ENCODE measurements at places on chromosomes 5 and 9.

- no peak for DNase-seq
These were observed 387.7 kb upstream of the IRX4 start for GRCh38 chr5:2270467-2270866.

GRCh38 chr5:95256991-95257390 lies 27.9 kb downstream of the MCTP1 start:
- no peak for DNase-seq

GRCh38 chr5:14810928-14811572 lies 60.5 kb downstream of the ANKH start:
- DNase-seq = no peak

- DNase-seq = no peak
These were observed 84.8 kb downstream of the MVB12B start for GRCh38 chr9:126411225-126411947.

GRCh38 chr5:7878381-7878873 lies 9.5 kb downstream of the MTRR start:
- no peak for DNase-seq

DNA sequence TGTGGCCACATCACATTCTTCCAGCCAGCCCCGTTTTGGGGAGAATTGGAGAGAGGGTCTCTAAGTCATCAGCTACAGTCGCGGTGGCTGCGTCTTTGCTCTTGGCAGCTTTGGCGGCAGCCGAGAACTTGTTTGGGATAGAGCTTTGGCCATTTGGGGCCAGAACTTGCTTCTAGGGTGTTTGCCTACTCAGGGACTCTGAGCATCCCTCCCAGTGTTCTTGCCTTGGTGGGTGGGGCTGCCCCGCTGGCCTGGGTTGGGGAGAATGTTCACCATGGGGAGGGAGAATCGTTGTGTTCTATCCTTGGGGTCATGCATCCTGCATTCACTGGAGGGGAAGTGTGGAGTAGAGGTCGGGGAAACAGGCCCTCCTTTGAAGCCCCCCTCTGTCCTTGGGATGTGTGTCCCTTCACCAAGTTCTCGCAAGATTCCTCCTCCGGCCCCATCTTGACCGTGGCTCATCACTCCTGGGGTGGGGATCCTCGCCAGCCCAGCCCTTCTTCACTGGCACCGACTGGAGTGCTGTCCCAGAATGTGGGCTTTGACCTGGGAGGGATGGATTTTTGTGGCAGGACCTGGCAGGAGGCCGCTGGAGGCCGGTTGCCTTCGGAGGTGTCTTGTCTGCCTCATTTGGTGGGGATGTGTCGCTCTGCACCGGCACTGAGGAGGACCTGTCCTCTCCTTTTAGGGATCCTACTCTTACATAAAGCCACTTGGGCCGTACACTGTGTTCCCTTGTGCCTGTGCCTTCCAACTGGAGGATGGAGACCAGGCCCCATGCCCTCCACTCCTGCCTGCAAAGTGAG lies 3.5 kb downstream of the PHF2 start:
- no peak for DNase-seq

- no peak for DNase-seq
These were observed 126.8 kb downstream of the SLC1A3 start for GRCh38 chr5:36733183-36733582.

DNA sequence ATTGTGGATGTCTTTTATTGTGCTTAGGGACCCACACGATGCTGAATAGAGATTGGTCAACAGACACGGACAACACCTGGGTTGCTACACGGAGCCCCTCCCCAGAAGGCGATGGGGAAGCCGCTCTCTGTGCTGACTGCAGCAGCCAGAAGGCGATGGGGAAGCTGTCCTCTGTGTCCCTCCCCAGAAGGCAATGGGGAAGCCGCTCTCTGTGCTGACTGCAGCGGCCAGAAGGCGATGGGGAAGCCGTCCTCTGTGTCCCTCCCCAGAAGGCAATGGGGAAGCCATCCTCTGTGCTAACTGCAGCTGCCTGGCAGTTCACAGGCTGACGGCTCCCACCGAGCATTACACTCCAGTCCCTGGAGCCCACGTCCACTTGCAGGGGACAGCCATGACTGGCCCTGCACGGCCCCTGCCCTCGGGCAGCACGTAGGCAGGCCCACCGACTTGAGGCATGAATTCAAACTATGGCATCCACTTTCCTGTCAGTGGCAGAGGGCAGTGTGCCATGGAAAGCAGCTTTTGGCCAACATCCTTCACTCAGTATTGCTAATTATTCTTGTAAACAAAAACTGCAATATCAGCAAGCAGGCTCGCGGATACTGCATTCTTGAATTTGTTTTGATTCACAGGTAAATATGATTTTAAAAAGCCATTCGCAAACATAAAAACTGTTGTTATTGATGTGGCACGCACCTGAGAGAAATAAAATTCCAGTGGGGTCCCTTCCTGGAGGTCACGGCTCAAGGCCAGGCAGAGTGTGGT lies 48.1 kb upstream of the CLPTM1L start:
- DNase-seq = no peak

DNA sequence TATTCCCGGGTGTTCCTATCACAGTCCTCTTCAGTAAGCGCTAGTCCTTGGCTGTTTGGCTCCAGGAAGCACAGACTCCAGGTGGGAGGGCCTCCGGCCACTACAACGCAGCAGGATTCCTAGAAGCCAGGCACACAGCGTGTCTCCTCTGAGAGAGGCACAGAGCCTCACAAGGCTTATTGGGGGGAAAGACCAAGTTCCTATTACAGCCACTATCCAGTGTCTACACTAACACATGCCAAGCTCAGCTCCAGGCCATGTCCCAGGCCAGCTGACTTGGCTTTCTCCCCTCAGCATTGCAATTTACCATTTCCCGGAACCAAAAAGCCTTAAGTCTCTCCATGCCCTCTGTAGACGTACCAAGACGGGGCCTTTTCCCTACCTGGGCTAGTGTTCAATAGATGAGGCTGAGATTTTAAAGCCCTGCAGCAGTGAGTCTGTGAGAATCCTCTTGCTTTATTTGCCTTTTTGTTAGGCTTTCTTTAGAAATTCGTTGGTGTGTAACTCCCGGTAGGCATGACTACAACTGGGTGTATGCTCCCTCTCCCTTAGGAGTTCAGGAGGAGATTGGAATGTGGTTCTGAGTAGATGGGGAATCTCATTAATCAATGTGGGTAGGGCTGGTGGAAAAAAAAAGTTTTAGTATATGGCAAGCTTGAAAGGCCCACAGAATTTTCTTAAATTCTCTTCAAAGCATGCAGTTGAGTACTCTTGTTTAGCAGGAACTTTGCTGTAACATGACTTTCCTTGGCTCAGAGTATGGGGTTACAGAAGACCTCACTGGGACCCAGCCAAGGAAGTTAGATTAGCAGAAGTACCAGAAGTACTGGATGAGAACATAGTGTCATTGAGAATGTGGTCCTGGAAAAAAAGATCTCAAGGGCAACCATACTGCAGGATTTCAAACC lies 84.3 kb upstream of the SLC1A3 start:
- no peak for DNase-seq

DNA sequence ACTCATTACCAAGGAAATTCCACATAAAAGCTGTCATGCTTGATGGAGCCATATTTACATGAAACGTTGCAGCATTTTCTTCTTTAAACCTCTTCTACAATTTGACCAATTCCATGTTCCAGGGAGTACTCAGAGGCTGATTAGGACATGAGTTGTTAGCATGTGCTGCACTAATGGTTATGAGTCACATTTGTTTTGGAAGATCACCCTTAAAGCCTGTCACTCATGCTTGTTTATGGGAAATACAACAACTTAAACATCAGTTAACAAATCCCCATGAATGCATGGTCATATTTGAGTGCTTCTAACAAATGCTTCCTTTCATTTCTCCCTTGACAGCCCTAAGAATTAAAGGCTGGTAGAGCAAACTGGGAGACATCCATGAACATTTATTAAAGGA lies 156.1 kb downstream of the GHR start:
- no peak for DNase-seq

GRCh38 chr5:14396066-14396465 lies 185.5 kb upstream of the OTULINL start:
- DNase-seq = no peak

GRCh38 chr9:81092057-81092456 lies 597.3 kb downstream of the TLE1 start:
- no peak for DNase-seq

DNA sequence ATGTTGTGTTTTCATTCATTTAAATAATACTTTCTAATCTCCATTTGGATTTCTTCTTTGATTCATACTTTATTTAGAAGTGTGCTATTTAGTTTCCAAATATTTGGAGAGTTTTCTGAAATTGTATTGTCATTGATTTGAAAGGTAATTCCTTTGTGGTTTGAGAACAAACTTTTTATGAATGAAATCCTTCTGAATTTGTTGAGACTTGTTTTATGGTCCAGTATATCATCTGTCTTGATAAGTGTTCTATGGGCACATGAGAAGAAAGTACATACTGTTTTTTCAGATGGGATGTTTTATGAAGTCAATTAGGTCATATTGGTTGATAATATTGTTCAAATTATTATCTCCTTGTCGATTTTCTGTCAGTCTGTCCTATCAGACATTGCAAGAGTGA lies 953.8 kb downstream of the NR2F1-AS1 start:
- DNase-seq = no peak

- DNase-seq = no peak
These were observed 12.6 kb downstream of the PDE6A start for GRCh38 chr5:149931992-149932436.

- no peak for DNase-seq
These were observed 165.3 kb downstream of the MAN2A1 start for GRCh38 chr5:109855056-109855455.

DNA sequence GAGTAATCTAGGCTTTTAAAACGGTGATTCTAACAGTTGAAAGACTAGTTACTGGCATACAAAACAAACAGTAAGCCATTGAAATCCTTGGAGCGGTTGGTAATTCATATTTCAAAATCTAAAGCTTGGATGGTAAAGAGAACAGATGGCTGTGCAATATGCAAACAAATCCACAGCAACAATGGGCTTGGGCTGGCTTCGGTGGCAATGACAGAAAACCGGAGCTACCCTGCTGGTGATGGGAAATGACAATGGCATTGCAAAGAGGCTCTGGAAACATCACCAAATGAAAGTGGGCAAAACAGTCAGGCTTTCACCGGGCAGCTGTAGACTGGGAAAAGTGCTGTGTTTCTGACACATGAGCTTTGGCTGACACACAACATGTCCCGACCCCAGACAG lies 42.2 kb downstream of the MED27 start:
- no peak for DNase-seq

DNA sequence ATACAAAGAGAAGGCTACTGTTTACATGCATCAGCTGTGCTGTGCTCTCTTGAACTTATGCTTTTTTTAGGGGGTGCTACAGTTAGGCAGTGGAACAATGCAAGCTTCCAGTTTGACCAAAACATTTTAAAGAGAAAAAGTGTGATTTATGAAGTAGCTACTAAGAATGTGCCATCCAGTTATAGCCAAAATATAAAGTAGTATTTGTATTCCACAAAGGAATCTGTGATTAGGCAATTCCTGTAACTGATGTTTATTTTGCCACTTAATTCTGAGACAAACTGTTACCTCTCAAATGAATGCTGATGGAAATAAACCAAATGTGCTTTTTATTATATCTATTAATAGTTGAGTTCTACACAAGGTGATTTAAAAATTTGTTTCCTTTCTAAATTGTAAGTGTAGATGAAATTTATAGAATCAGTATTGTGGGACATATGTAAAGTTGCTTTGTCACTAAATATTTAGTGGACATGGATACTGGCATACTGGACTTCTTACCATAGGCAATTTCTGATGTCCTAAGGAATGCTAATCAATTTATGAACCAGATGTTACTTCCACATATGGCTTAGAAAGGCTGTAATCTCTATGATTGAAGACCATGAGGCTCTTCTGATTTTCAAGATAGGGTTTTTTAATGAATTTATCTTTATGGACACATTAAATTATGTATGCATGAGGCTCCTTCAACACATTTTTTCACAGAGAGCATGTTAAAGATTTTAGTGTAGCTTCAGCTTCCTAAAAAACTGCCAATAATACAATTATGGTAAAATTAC lies 410.2 kb downstream of the PRR16 start:
- no peak for DNase-seq

DNA sequence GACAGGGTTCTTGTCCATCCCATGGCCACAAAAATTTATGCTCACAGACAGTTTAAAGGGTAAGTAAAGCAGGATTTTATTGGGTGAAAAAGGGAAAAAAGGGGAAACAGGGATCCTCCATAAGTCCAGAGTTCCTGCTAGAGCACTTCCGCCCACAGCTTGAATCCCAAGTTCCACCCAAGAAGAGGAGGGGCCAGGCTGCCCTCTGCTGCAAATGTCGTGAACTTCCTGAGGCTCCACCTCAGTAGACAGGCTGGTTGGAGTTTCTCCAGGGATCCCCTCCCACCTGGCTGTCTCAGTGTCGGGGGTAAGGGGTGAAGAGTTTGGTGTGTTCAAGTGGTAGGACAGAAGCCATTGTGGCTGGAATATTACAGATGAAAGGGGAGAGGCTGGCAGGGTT lies 275.0 kb upstream of the SGCD start:
- no peak for DNase-seq

- DNase-seq = no peak
These were observed 999 bp upstream of the HNRNPA0 start for GRCh38 chr5:137754961-137755762.

DNA sequence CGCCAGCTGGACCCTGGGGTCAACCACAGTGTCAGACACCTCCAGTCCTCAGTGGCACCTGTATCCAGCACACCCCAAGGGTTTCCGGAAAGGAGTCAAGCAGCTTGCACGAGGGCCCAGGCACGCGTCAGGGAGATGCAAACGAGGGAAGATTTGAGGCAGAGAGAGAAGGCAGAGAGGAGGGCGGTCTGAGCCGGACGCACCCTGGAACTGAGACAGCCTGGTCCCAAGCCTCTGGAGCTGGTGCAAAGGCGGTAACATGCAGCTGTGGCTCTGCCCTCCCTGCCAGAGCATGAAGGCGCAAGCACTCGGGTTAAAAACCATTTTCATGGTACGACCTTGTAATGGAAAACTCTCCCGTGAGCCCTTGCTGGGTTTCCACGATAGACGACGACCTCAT lies 32.2 kb downstream of the SLC6A18 start:
- no peak for DNase-seq

GRCh38 chr9:111016016-111016415 lies 22.3 kb downstream of the LPAR1 start:
- DNase-seq = no peak

DNA sequence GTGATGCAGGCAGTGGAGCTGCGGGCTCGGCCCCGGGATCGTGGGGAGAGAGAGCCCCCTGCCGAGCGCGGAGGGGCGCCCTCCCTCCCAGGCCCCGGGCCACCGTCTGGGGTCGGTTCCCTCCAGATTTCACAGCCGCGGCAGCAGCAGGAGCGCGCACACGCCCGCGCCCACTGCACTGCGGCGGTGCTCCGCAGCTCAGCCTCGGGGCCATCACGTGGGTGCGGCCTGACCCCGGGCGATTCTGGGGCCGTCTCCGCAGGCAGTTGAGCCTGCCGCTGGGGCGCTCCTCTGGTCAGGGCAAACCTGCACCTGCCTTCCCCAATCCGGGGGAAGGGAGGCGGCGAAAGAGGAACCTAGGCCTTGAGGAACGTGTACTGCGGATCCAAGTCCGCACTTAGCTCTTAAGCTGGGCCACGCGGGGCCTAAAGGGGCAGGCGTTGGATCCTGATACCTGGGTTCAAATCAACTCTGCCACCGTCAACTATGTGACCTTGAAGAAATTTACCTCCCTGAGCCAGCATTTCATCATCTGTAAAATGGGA lies 9.4 kb upstream of the DELE1 start:
- no peak for DNase-seq

GRCh38 chr9:89929315-89929672 lies 324.5 kb downstream of the GADD45G start:
- no peak for DNase-seq

Data from activated CD8-positive, alpha-beta memory T cell treated with anti-CD3 and anti-CD28 coated beads for 1 hour (primary cell).